ENCODE measurements at places on chromosomes 4 and X.
A peak's percentile ranks its signal among the peaks of the same experiment; 100 is the strongest.

DNA sequence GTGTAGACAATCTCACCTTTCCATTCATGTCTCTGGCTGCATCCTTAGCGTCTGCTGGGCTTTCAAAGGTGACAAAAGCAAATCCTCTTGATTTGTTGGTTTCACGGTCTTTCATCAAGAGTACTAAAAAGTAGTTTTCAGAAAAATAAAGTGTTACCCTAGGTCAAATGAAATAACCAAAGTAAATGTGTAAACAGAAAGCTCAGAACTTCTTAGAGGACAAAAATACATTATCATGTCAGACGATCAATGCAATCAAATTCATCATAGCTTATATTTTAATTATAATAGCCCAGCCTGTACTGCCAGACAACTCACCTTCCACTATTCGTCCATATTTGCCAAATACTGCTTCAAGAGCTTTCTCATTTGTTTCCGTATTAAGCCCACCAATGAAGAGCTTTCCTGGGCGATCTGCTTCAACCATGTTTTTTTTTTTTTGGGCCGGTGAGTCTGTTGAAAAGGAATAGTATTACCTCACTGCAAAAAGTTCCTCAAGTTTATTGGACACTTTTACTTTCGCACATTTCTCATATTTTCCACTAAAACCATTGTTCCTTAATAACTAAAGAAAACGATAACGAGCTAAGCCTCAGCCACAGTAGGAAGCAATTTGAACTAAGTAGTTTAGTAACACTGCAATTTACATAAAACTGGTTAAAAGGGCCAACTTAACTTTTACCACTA lies 1.4 kb downstream of the RBMX start:
- DNase-seq = peak; percentile 15

DNA sequence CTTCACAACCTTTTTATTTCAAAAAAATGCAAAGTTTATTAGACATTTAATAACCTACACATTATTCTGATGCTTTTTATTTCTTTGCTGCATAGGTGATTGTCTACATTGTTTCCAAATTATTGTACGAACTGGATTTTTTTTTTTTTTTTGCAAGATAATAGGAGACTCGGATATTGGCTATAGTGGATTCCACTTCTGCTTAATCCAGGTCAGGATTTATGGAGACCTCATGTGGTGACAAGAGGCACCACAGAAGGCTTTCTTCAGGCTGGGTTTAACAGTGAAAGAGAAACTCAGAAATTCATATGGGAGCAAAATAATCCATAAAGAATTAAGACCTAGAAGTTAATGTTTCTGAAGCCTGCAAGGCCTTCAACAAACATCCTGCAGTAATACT lies 2.4 kb upstream of the SLIT2 start:
- peak; percentile 65 for DNase-seq

- no peak for DNase-seq
Observed at GRCh38 chrX:111515298-111515697, 3.9 kb downstream of the SERTM2 start.

DNA sequence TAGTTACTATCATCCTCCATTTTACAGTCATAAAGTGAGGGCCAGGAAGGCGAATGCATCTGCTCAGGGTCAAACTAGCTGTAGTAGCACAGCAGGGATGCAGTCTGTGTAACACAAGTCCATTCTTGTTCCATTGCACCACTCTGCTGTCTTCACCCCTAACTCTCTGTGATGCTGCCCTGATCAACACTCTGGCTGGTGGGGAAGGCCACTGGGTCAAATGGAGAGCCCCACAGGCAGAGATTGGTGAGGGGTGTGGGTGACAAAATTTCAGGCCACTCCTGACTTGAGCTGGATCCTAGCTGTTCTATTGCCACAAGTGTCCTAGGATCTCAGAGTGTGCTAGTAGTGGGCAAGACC lies 136.5 kb downstream of the PJA1 start:
- no peak for DNase-seq

GRCh38 chrX:119134466-119134865 lies 6.9 kb upstream of the KIAA1210 start:
- DNase-seq = no peak

DNA sequence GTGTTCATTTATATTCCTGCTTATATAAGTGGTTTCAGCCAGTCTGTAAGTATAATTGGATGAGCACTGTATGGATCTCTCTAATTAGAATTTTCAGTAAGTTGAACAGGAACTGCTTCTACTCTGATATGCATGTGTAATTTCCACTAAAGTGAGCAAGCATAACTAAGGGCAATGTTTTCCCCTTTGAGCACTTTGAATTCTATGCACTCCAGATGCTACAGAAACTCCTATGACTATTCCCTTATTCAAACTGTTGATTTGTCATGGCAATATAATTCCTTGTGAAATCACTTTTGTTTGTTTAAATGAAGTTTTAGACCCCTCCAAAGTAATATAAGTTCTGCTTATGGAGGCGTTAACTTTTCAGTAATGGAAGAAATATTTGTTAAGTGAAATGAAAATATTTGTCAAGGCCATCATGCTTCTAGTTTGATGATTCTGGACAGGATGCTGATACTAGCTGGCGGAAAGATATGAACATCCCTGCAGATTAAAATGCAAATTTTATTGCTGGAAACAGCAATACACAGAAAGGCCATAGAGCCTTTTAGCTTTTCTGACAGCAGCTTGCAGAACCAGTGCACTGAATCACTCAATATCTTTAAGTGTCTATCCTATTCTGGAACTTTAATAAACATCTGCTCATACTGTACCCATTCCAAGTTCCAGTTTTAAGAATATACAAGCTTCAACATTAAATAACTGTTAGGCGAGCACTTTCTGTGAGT lies 1460.8 kb downstream of the RAPGEF2 start:
- no peak for DNase-seq
